Thyroid gland (tissue), 4 donors: ENCODE measurements at places on chromosomes 2 and 18. TPM values are rescaled to one million over a fixed set of nuclear protein-coding genes. Genes with fewer than 3 reads are reported as not detected.
A peak's percentile ranks its signal among the peaks of the same experiment; 100 is the strongest.

- peak; percentile 48 for DNase-seq
- H3K27ac ChIP-seq = no peak overlapping the region
- no peak overlapping the region for H3K4me3 ChIP-seq
These were observed 10.2 kb upstream of the THNSL2 start for GRCh38 chr2:88159955-88160415.

YES1 gene
- 68.1 TPM for total RNA-seq

STEAP3 gene
- 7.4 TPM for total RNA-seq

NGEF gene
- total RNA-seq = 2.1 TPM

- peak; percentile 86 for DNase-seq
These were observed 2.5 kb downstream of the SNED1 start for GRCh38 chr2:241000831-241001321.

GRCh38 chr2:238247002-238247822 lies 7.4 kb upstream of the HES6 start:
- no peak overlapping the region for H3K4me3 ChIP-seq
- DNase-seq = no peak
- H3K27me3 ChIP-seq = no peaks in the 10 kb centered on the region
- H3K27ac ChIP-seq = no peak overlapping the region
- peaks cover 25% of the 10 kb centered on the region for H3K36me3 ChIP-seq

DNA sequence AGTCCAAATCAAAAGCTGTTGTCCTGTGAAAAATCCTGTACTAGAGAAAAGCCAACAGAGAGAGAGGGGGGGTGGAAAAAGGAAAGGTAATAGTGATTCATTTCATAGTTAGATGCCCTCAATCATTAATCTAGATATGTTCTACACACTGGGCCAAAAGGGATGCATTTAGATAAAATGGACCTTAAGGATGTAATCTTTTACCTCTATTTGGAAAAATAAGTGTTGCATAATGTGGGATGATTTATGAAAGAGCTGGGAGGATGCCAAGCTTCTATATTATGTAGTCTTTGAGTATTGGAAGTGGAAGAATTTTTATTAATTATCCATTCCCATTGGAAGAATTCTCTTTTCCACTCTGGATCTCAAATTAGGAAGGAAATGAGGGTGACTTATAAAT lies 480.5 kb upstream of the ZEB2 start:
- no peaks in the 10 kb centered on the region for H3K4me1 ChIP-seq
- no peak overlapping the region for H3K27ac ChIP-seq
- DNase-seq = no peak
- no peaks in the 10 kb centered on the region for H3K27me3 ChIP-seq
- no peak overlapping the region for H3K4me3 ChIP-seq

- H3K4me3 ChIP-seq = no peak overlapping the region
- H3K36me3 ChIP-seq = peaks cover 18% of the 10 kb centered on the region
- peaks cover 33% of the 10 kb centered on the region for H3K4me1 ChIP-seq
These were observed 5.2 kb downstream of the XRCC5 start for GRCh38 chr2:216114382-216114713.

DNA sequence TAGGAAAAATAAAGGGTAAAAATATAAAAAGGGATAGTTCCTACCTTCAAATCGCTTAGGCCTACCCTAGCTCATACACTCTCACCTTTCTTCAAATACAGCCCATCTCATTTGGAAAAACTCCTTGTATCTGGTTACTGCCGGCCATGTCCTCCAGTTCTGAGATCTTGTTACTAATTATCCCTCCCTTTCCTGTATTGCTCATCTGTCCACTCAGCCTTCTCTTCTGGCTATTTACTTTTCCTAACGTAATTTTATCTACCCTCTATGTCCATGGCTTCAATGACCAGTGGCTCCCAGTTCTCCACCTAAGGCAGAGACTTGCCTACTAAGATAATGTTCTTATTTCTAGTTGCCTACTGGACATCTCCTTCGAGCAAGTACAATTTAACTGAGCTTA lies 342.9 kb upstream of the ACVR2A start:
- no peak for DNase-seq
- H3K4me3 ChIP-seq = no peak overlapping the region
- H3K4me1 ChIP-seq = no peaks in the 10 kb centered on the region
- H3K27me3 ChIP-seq = no peaks in the 10 kb centered on the region

GRCh38 chr2:65075605-65076344 lies 19.6 kb downstream of the CEP68 start:
- no peak overlapping the region for H3K4me3 ChIP-seq
- no peaks in the 10 kb centered on the region for H3K27me3 ChIP-seq
- DNase-seq = peak; percentile 41
- peak overlapping the region; percentile 82 for H3K27ac ChIP-seq
- peaks cover 45% of the 10 kb centered on the region for H3K4me1 ChIP-seq
- peaks cover 24% of the 10 kb centered on the region for H3K36me3 ChIP-seq

GRCh38 chr2:215140166-215140707 lies 1.8 kb upstream of the ABCA12 start:
- no peak overlapping the region for H3K27ac ChIP-seq
- H3K36me3 ChIP-seq = no peaks in the 10 kb centered on the region
- no peak overlapping the region for H3K4me3 ChIP-seq

DNA sequence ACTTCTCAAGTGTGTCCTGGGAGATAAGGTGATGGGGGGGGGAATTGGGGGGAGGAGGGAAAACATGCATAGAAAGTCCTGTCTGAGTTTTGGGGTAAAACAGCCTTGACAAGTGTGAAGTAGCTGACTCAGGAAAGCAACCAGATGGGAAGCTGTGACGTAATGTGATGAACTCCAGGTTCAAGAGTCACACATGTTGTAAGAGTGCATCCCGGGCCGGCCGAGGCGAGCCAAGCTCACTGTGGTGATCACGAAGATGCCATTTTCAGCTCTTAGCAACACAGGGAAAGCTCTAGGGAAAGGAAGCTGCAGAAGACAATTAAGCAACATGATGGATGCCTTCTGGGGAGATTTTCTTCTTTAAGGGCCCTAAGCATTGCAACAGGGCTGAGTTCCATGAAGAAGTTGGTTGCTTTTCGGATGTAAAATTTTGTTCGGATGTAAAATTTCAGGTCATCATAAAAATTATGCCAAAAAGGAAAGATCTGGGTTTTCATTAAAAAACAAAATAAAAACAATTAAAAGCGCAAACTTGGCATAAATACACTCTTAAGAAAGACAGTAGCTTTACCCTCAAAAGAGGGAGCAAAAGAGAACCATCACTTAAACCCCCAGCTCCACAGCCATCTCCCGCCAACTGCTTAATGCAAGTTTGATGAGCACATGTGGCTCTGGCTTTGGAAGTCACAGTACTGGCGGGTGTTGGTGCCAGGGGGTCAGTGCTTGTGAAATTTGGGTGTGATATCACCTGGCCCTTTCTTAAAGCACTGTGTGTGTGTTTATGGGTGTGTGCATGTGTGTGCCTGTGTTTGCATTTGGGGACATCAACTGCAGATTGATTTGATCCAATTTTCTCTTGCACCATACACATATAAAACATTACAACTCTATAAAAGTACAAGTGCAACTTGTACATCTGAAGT lies 19.1 kb downstream of the SERTAD2 start:
- no peak overlapping the region for H3K27ac ChIP-seq
- peaks cover 11% of the 10 kb centered on the region for H3K36me3 ChIP-seq
- H3K27me3 ChIP-seq = no peaks in the 10 kb centered on the region
- H3K4me1 ChIP-seq = no peaks in the 10 kb centered on the region
- no peak for DNase-seq

GRCh38 chr2:9207641-9208311 lies 1.2 kb downstream of the ASAP2 start:
- peak overlapping the region; percentile 93 for H3K27ac ChIP-seq
- H3K36me3 ChIP-seq = no peaks in the 10 kb centered on the region
- DNase-seq = peak; percentile 89
- H3K27me3 ChIP-seq = no peaks in the 10 kb centered on the region

- no peaks in the 10 kb centered on the region for H3K27me3 ChIP-seq
- H3K27ac ChIP-seq = no peak overlapping the region
- H3K4me3 ChIP-seq = no peak overlapping the region
- no peaks in the 10 kb centered on the region for H3K36me3 ChIP-seq
- DNase-seq = no peak
These were observed 157.5 kb downstream of the MGAT5 start for GRCh38 chr2:134411279-134411827.

- DNase-seq = no peak
- H3K27me3 ChIP-seq = no peaks in the 10 kb centered on the region
- H3K4me3 ChIP-seq = no peak overlapping the region
- H3K36me3 ChIP-seq = peaks cover 10% of the 10 kb centered on the region
- H3K27ac ChIP-seq = peak overlapping the region; percentile 73
These were observed 46.1 kb downstream of the DNMT3A start for GRCh38 chr2:25295621-25296020.

GRCh38 chr2:4219101-4219500 lies 515.7 kb downstream of the DCDC2C start:
- no peaks in the 10 kb centered on the region for H3K36me3 ChIP-seq
- no peak overlapping the region for H3K27ac ChIP-seq
- DNase-seq = no peak
- no peaks in the 10 kb centered on the region for H3K4me1 ChIP-seq
- H3K27me3 ChIP-seq = no peaks in the 10 kb centered on the region

- DNase-seq = no peak
- no peaks in the 10 kb centered on the region for H3K27me3 ChIP-seq
- no peaks in the 10 kb centered on the region for H3K4me1 ChIP-seq
These were observed 39.8 kb downstream of the RBM45 start for GRCh38 chr2:178152033-178152432.

DNA sequence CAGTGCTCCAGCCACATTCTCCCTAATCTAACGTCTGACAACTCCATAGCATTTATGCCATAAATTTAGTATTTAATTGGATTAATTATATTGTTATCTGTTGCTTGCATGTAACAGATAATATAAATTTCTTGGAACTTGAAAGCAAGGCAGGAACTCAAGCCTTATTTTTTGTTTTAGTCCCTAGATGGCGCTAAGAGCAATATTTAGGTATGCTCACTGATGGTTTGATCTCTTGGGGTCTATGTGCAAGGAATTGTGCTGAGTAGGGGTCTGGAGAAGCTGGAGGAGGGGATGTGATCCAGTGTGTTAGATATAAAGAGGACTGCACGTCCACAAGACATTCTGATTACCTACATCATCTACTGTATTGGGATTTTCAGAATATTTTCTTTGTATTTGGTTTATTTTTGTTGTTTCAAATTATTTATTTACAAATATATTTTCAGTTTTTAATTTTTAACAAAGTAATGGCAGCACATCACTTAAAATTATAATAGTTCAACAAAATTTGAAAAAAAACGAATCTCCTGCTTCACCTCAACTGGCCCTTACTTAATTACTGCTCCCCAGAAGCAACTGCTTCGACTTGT lies 32.8 kb downstream of the KATNAL2 start:
- H3K4me3 ChIP-seq = no peak overlapping the region
- DNase-seq = no peak

GRCh38 chr2:25256488-25256875 lies 85.2 kb downstream of the DNMT3A start:
- peaks cover 3% of the 10 kb centered on the region for H3K36me3 ChIP-seq
- peaks cover 21% of the 10 kb centered on the region for H3K4me1 ChIP-seq
- no peaks in the 10 kb centered on the region for H3K27me3 ChIP-seq
- no peak overlapping the region for H3K4me3 ChIP-seq
- no peak overlapping the region for H3K27ac ChIP-seq
- DNase-seq = no peak

UGT1A7 gene
- total RNA-seq = not detected

DNA sequence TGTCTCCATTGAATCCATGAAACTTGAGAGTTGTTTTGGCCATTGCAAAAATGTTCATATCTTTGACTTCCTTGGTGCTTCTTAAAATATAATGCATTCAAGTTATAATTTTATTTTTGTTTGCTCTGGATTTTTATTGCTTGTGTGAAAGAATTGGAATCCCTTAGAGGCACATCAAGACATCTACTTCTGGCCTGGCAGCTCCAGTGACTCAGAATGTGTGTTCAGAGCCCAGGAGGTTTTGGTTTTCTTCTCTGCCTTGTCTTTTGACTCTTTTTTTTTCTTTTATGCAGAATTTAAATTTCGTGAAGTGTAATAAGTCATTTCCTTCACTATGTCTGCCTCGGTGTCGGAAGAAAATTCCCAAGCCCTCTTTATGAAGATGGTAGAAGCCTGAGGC lies 180.2 kb downstream of the LTBP1 start:
- no peak for DNase-seq
- no peaks in the 10 kb centered on the region for H3K36me3 ChIP-seq
- no peaks in the 10 kb centered on the region for H3K4me1 ChIP-seq
- H3K27me3 ChIP-seq = no peaks in the 10 kb centered on the region
- no peak overlapping the region for H3K4me3 ChIP-seq

- no peak overlapping the region for H3K4me3 ChIP-seq
- H3K27me3 ChIP-seq = no peaks in the 10 kb centered on the region
- H3K27ac ChIP-seq = peak overlapping the region; percentile 79
- peak; percentile 47 for DNase-seq
- H3K36me3 ChIP-seq = no peaks in the 10 kb centered on the region
- peaks cover 89% of the 10 kb centered on the region for H3K4me1 ChIP-seq
These were observed 36.8 kb downstream of the ACVR1 start for GRCh38 chr2:157839162-157839801.

TXNDC9 gene
- 46.9 TPM for total RNA-seq

IL1RN gene
- 1.3 TPM for total RNA-seq

PPP1R1C gene
- not detected for total RNA-seq

DNA sequence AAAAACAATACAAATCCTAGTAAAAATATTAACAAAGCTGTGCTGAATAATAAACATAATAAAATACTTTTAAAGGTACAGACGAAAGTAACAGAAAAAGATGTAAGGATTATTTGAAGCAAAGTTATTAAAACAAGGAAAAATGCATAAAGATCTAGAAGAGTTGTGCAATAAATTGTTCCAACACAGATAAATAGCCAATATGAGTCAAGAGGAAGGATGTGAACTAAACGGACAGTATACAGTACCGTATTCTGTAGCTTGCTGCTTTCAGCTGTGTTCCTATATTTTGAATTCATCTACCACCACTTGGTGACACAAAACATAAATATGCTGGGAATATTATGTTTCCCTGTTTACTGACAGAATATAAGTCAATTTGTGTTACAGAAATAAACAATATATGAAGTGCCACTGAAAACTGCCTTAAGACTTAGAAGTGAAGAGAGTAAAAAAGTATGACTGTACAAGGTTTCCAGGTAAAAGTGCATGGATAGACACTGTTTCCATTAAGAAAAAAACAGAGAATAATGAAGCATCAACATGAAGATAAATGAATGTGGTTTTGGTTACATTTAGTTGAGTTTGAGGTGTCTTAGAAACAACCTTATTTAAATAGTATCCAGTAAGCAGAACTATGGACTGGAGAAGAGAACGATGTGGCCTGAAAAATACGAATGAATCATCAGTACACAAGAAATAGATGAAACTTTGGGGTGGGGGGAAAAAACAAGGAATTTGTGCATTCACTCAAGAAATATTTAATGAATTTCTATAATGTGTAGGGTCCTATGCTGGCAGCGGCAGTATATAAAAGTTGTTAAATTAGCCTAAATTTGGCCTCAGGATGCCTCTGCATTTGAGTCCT lies 13.1 kb downstream of the PPP3R1 start:
- H3K4me1 ChIP-seq = peaks cover 30% of the 10 kb centered on the region
- no peak for DNase-seq
- H3K36me3 ChIP-seq = no peaks in the 10 kb centered on the region
- no peak overlapping the region for H3K4me3 ChIP-seq
- no peak overlapping the region for H3K27ac ChIP-seq

GRCh38 chr2:143469323-143469722 lies 340.1 kb downstream of the ARHGAP15 start:
- no peak overlapping the region for H3K27ac ChIP-seq
- H3K4me1 ChIP-seq = peaks cover 4% of the 10 kb centered on the region
- H3K4me3 ChIP-seq = no peak overlapping the region
- no peaks in the 10 kb centered on the region for H3K36me3 ChIP-seq
- DNase-seq = no peak
- no peaks in the 10 kb centered on the region for H3K27me3 ChIP-seq

- H3K4me3 ChIP-seq = no peak overlapping the region
- H3K27ac ChIP-seq = no peak overlapping the region
- DNase-seq = no peak
These were observed 198.6 kb downstream of the MEMO1 start for GRCh38 chr2:31812051-31812798.
